GM06990 (cell line): ENCODE measurements at places on chromosomes 7 and 10.

DNA sequence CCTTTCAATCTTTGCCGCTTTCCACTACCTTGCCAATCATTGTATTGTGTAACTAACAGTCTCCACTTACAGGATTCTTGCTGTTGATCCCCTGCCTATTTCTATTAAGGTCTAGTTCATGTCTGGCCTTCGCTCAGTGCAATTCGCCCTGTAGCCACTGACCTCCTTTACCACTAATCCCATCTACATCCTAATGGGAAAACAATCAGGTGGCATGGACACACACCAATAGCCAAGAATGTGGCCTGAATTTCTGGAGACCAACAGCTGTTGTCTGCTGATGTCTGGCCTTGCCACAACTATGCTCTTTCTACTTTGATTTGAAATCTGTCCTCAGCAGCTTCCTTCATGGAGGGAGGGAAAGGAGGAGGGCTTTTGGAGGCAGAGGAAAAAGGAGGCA, 546.2 kb downstream of the SORCS3 start:
- DNase-seq, result no peak

DNA sequence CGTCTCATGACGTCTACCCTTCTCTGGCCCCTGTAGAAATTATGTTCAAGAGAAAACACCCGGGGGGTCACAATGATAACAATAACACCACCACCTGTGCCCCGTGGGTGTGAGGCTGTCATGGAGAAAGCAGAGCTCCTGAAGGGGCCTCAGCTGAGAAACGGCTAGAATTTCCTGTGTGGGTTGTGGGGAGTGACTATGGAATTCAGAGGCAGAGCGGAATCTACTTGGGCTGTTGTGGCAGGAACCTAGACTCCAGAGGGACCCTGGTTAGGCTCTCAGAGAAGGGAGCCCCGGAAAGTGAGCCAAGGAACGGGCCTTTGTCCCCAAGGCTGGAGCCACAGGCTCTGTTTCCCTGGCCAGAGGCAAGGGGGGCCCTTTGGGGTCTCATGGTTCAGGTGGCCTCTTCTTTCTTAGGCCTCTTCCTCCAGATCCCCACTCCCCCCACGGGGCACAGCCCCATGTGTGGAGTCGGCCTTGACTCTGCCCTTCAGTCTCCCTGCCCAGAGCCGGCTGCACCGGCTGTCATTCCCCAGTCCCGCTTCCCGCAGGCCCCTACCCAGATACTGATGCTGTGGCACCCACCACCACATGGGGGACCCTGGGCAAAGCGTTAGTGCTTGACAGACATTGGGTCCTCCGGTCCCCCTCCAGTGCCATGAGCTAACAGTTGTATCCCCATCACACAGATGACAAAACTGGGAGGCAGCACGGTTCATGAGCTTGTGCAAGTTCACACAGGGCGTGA, 6.5 kb upstream of the GIMAP8 start:
- no peak for DNase-seq

DNA sequence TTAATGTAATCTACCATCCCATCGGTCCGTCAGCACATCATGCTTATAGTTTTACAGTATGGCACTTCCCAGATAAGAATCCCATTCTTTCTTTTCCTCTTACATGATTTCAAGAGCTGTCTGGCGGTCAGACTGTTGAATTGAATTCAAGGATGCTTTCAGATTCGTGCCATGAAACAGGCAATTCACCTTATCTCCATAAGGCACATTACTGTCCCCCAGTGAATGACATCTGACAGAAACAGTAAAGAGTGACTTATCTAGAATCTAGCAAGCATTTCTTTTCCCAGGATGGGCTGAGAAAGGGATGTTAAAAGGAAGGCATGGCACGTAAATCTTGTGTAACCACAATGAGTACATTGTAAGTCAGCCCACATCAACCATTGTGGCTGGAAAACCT, 61.1 kb upstream of the SEM1 start:
- DNase-seq, result no peak

GRCh38 chr7:73520673-73521635, 1.1 kb downstream of the BAZ1B start:
- peak; percentile 28 for DNase-seq

- DNase-seq, result no peak
Observed at GRCh38 chr7:77235276-77235675, 35.7 kb upstream of the FGL2 start.

DNA sequence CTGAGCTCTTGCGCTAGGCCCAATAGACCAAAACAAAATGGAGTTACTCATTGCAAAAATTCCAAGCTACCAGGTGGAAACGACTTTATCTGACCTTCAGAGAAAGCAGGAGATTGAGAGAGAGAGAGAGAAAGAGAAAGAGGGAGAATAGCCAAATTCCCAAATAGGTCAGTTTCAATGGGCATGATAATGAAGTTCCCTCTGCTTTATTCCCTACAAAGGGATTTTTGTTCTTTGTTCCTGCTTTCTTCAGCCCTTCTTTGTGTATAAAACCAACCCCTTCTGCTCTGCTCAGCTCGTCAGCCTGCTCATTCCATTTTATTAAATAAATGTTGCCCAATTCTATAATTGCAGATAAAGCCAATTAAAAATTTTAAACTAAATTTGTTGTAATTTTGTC, 45.0 kb upstream of the GPR37 start:
- DNase-seq, result no peak

- DNase-seq, result no peak
Observed at GRCh38 chr7:132526111-132526740, 50.0 kb downstream of the PLXNA4 start.

DNA sequence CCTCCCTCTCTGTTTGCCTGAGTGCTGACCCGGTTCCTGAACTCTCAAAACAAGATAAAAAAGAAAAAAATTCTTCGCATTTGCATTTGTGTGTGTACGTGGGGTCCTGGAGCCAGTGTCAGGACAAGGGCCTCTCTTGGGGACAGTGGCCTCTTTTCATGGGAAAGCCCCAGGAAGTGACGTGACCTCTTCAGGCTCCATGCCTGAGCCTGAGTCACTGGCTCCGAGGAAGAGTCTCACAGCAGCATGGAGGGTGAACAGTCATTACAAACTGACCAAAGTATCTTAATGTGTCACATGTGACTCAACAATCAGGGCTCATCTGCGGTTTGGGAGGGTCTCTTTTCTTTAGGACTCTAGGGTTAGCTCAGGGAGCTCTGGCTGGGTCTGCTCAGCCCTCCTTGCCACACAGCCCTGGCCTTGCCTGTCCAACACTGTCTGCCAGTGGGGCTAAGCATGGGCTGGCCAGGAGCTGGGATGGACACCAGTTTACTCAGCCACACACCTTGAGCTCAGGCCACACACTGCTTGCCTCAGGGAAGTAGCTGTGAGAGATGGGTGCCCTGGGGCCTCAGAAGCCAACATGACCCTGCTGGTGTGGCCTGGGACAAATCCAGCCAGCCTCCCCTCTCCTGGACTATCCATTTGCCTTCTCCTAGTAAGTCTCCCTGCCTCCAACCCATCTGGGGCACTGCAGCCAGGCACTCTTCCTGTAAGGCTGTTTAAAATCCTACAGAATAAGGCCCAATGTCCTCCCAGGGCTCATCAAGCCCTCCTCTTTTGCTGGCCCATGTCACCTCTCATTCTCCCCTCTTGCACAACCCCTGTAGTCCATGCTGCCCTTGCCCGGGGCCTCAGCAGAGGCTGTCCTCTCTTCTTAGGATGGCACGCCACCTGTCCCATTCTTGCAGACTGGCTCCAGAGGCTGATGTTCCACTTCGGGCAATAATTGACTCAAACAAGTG, 10.5 kb downstream of the TMEM273 start:
- DNase-seq, result peak; percentile 70
